ENCODE measurements at places on chromosomes 5 and 9.

- no peak for DNase-seq
Observed at GRCh38 chr5:34490506-34491250, 165.4 kb upstream of the RAI14 start.

GRCh38 chr9:35070823-35071813 lies 1.3 kb downstream of the VCP start:
- DNase-seq = no peak

DNA sequence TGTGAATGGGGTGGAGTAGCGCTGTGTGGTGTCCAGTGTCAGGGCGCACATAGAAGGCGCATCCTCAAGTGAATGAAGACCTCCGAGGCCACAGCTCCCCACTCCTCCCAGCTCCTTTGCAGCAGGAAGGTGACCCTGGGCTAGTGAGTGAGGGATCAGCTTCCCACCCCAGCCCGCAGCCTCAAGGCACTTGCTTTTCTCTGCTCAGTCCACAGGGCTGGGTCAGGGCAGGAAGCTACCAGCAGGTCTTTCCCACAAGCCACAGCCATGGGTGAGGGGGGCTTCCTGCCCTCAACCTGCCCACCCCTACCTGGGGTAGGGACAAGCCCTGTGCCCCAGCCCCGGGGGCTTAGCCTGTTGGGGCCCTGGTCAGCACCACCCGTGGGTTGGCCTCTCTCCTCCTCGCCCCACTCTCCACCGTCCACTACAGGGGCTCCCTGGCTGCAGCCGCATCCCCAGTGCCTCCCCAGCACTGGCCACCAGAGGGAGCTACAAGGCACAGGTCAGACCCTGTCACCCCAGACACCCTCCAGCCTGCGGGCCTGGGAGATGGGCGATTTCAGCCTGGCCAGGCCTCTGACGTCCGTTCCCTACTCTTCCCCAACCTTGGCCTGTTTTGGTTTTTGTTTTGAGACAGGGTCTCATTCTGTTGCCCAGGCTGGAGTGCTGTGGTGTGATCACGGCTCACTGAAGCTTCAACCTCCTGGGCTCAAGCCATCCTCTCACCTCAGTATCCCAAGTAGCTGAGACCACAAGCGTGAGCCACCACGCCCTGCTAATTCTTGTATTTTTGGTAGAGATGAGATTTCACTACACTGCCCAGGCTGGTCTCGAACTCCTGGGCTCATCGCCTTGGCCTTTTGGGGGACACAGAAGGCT lies 1.3 kb upstream of the ABCA2 start:
- peak; percentile 48 for DNase-seq

DNA sequence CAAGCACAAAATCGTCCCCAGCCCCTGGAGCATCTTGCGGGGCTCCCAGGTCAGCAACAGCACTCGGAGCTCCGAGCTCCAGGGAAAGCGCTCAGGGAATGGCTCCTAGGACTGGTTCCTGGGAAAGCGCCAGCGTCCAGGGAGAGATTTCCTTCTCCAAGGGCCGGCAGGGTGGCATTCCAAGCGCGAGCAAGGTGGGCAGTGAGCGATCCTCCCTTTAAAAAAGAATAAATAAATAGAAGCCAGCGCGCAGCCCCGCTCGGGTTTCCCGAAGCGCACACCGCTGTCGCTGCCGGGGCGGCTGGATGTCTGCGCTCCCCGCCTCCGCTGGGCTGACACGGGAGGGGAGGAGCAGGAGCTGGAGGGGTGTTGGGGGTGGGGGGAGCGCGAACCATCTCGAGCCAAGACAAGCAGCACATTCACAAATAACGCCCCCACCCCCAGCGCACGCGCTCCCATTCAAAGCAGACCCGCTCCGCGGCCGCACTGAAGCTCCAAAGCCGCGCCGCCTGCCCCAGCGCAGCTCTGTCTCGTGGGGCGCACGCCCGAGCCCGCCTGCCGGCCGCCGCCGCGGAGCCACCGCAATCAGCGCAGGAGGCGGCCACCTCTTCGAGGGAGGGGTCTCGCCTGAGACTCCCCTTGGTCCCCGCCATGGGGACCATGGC lies 327.4 kb downstream of the SH3GL2 start:
- DNase-seq = peak; percentile 11

DNA sequence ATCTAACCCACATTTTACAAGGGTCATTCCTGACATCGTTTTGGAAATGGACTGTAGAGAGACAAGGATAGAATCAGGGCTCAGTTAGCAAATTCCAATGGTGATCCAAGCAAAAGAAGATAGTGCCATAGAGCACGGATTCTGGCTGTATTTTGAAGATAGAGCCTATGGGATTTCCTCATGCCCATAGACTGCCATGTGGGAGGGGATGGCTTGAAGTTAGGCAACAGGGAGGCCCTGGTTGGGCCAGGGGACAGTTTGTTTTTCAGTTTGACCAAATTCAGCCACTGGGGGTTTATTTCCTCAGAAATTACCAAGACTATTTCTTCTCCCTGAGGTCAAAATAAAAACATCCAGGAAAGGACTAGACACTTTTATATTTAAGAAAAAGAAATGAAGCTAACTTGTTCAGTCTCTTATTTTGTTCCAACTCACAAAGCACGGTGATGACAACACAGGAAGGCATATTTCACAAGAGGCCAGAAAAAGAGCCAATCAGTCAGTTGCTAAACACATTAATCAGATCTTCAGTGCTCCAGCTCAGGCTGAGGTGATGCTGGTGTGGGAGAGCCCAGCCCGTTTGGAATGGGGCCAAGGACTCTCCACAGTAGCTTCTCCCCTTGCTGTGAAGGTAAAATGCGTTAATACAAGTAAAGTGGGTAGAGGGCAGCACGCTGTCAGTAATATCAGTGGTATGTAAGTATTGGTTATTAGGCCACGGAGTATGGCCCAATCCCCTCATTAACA lies 4.4 kb upstream of the DCTN4 start:
- no peak for DNase-seq

GRCh38 chr5:109254511-109254910 lies 155.3 kb downstream of the PJA2 start:
- DNase-seq = no peak

DNA sequence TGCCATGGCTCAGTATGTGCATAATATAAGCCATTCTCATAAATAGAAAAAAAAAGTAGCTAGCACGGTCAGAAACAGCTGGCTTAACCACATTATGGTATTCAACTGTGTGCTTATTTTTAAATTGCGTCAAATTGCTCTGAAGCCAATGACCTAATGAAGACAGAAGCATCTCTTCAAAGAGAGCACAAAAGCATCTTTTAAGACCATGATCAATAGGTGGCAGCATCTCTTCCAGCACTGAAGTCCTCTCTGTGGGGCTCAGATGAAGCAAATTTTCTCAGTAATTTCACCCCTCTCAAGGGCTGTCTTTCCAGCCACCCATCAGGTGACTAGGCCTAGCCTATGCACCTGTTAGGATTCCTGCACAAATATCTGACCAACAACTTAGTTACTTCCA lies 251.4 kb downstream of the GLIS3 start:
- peak; percentile 71 for DNase-seq

DNA sequence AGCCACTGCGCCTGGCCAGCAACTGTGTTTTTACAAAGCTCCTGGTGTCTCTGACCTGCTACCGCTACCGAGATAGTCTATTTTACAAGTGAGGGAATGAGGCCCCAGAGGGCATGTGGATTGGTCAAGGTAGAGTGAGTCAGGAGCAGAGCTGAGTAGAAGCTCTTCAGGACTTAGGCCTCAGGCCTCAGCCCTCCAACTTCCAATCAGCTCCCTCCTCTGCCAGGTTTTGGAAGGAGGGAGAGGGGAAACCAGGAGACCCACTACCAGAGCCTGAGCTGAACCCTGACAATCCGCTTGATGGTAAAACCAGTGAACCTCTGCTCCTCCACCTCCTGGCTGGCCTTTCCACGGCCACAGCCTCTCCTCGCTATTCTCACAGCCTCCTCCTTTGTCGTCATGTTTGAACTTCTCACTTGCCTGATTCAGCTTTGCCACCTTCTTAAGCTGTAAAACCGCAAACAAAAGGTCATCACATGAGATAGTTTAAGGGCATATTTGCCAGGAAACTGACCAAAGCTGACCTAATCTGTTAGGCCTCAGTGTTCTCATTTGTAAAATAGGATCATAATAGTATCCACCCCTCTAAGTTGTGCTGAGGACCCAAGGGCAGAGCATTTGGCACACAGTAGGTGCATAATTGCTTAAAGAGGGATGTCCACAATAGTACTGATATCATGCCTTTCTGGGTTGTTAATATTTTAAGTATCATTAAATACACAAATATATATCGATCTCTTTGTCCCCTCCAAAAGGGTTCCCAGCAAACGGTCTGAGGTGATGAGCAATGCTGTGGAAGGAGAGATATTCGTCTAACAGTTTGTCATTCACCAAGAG lies 1.7 kb downstream of the TRAF1 start:
- peak; percentile 82 for DNase-seq

DNA sequence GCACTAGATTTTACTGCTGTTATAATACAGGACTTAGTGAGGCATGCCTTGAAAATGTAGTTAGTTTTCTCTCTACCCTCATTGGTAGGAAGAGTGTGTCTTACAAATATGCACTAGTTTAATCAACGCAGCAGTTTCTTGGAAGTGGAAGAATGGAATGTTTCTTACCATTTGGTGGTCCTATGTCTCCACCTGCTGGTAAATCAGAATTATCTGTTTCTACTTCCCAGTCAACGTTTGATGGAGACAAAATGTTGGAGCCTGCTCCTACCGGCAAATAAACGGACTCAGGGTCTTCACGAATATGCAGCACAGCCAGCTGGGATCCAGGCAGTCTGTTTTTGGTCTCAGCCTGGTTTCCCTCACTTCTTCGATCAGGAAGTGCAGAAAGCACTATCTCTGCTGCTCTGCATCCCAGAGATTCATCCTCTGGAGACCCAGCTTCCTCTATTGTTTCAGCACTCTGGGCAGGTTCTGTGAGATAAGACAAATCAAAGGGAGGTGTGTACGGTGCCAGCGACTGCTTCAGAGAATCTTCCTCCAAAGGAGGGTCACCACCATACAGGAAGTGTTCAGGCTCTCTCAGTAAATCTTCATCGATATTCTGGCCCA lies 59.5 kb upstream of the PCA3 start:
- peak; percentile 51 for DNase-seq

- DNase-seq = peak; percentile 42
Observed at GRCh38 chr5:55855509-55855908, 4.4 kb downstream of the IL31RA start.

DNA sequence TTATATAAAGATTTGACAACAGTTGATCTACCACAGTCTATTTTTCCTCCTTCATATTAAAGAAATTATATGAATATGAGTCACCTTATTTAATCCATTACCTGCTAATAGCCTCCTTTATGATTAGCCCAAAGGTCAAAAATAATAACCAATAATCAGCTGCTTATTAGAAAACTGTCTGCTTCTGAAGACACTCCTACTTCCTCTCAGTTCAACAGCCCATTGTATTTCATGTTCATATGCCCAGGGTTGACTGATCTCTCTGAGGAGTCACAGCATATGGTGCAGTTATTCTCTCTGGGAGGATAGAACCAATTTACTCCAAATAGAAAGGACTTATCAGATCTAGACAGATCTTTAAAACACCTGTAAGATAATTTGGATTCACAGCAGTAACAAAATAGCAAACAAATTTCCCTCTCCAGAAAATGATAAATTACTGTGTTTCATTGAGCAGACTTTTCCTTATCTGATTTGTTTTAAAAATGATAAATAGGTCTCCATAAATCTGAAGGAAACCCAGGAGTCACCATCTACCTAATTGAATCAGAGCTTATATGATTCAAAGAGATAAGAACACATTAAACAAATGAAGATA lies 180.4 kb upstream of the ITGA1 start:
- DNase-seq = no peak

DNA sequence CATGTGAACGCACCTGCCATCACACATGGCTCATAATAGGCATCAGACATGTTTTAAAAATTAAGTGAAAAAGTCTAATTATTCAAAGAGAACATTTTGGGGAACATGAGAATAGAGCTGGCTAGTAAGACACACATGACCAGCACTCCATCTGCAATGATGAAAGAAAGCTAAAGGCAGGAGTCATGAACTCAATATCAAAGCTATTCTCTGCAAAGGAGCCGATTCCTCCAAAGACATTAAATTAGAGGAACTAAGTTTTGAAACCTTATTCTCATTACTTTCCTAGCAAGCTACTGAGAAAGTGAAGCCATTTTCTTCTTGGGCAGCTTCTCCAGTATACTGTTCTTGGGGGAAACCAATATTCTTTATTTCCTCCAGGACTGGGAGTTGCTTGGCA lies 172.0 kb downstream of the CRB2 start:
- DNase-seq = no peak

DNA sequence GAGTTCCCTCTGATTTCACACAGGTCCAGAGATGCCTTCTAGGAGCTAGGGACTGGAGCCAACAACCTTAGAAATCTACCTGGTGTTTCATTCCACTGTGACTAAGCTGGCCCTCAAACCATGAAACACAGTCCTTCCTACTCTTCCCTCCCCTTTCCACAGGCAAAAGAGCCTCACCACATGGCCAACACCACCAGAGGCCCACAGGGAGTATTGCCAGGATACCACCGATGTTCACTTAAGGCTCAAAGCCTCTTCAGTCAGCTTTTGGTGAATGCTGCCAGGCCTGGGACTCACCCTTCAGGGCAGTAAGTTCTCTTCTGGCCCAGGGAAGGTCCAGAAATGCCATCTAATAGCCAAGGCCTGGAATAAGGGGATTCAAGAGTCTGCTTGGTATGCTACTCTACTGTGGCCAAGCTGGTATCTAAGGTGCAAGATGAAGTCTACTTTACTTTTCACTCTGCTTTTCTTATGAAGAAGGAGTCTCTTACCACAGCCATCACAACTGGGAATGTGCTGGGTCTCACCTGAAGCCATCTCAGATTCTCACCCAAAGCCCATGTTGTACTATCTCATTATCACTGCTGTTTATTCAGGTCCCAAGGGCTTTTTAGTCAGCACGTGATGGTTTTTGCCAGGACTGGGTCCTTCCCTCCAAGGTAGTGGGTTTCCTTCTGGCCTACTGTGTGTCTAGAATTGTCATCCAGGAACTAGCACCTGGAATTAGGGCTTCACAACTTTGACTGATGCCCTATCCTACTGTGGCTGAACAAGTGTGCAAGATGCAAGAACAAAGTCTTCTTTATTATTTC lies 1018.4 kb downstream of the TAF11L14 start:
- no peak for DNase-seq

- DNase-seq = no peak
Observed at GRCh38 chr5:150490296-150490669, 17.6 kb upstream of the NDST1 start.

- DNase-seq = no peak
Observed at GRCh38 chr9:110440172-110440571, 102.5 kb upstream of the TXNDC8 start.

All from foreskin melanocyte (primary cell).